Chondrocyte (in vitro differentiated cells): ENCODE measurements at places on chromosomes 4 and X.

- no peak for DNase-seq
Observed at GRCh38 chrX:17814557-17814956, 46.5 kb downstream of the RAI2 start.

DNA sequence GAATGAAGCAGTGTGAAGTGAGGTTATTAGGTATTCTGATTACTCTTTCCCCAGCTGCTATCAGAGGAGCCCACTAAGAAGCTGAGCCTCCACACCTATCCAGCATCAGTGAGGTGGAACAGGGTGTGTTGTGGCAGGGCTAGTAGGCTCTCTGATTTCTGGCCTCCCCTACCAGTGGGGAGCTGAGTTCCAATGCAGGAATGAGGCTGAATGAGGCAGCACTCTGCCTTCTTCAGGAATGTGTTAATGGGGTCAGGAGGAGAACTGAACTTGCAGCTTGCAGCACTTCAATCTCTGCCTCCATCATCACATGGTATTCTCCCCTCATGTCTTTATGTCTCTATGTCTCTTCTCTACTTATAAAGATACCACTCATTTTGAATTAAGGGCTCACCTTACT is 26.9 kb downstream of the SOX3 start:
- DNase-seq = no peak

DNA sequence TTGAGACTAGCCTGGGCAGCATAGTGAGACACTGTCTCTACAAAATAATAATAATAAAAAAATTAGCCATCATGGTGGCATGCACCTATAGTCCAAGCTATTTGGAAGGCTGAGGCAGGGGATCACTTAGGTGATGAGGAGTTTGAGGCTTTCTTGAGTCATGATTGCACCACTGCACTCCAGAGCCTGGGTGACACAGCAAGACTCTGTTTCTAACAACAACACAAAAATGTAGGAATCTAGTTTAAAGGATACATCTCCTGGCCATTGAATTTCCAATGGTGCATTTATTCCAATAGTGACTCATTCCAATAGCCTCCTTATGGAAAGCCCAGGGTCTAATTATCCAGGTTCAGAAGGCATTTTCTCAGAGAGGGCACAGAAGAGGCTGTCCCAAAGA is 21.9 kb upstream of the HERC6 start:
- no peak for DNase-seq

DNA sequence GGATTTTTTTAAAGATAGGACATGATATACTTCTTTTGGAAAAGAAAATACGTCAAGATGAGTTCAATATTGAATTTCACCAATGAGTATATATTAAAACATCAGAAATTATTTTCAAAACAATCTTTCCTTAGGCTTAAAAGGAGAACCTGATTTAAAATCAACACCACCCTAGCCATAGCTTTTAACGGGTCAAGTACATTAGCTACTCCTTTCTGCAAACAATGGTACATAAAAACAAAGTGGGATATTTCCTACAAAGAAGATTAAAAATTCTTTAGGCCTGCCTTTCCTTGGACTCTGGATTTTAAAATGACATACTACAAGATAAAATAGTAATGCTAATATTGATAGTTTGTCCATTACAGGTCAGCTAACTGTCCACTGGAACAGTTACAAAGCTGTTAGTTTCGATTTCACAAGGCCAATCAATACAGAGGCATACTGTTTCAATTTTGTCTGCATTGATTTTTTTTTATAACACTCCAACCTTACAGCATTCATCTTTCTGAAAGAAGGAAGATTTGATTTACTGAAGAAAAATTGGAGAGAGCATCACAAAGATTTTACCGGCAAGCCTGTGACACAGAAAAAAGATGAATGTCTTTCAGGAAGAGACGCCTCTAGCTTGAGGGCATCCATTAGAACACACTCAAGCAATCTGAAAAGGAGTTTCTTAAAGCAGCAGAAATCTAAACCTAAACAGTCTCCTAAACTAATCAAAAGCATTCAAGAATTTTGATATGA is 97.2 kb downstream of the MAB21L2 start:
- no peak for DNase-seq

- DNase-seq = no peak
Observed at GRCh38 chr4:34362654-34363053, 1881.7 kb downstream of the ARAP2 start.

DNA sequence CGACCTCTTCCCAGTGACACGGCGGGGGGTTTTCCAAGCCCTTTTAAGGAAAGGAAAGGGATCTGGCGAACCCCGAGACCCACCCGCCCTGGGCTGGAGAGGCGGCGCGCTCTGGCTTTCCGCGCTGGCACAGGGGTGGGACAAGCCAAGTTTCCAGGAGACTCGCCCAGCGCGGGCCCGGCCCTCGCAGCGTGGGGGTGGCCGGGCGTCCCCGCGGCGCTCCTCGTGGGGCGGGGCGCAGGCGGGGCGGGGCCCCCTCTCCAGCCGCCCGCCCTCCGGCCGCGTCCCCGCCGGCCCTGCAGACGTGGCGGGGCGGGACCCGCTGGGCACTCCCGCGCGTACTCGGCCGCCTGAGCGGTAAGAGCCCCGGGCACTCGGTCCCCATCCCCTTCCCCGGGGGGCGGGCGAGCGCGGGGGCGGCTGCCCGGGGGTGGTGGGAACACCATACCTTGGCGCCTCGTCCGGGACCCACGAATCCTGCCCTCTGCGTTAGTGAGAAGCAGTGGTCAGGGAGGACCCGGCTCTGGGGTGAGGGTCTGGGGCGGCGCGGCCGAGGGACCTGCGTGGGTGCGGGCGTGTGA is at the start of gene FAM114A1:
Gene FAM114A1 (plus strand): TSS at position 329 of the 581 bp plus-strand sequence. CDS start 10,273 bp downstream, outside the sequence.
- peak; percentile 94 for DNase-seq

DNA sequence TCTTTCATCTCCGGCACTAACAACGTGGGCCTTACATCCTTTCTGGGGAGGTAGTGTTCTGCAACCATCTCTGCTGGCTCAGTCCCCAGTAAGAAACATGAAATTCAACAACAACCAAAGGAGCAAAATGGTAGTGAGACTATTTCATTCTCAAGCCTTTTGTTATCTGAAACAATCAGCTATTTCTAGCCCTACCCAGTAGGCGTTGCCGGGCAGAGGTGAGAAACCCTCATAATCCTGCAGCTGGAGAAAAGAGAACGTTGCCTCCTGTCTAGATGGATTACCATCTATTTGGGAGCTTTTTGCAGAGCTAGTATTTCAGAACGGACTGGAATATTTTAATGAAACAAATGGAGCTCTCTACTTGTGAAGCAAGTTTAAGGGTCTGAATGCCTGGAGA is 66.4 kb upstream of the GPR174 start:
- no peak for DNase-seq

DNA sequence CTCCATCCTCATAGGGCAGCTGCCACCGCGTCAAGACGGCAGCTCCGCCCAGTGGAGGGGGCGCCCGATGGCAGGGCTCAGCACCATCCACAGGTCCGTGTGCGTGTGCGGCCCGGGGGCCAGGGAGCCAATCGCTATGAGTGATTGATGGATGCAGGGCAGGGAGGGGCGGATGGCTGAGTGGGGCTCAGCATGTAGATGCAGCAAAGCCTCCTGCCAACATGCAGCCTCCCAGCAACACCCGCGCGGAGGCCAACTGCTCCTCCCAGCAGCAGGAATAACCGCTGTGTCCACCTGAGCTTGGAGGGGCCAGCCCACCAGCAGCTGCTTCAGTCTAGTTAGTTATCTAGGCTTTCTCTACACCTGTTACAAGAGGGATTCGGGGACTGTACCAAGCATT is 77.4 kb downstream of the MTMR1 start:
- peak; percentile 83 for DNase-seq

GRCh38 chr4:9903317-9903716 is 118.0 kb downstream of the SLC2A9 start:
- DNase-seq = no peak

GRCh38 chrX:134712272-134712671 is 54.0 kb upstream of the PLAC1 start:
- no peak for DNase-seq

GRCh38 chr4:7156328-7156727 is 36.0 kb upstream of the SORCS2 start:
- no peak for DNase-seq

DNA sequence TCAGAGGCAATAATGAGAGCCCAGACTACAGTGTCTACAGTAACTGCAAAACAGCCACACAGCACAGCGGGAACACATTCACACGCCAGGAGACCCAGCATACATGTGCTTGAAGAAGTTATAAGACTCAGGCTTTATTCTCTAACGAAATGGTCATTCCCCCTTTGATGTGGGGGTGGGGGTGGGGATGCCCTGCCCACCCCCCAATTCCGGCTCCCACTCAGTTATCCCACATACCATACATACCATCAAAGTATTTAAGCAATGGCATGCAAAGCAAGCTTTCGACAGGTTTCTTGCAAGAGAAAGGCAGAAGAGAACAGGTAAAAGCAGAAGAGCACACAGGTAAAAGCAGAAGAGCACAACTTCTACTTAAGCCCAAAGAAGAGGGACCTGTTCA is 3.6 kb downstream of the MECP2 start:
- no peak for DNase-seq

DNA sequence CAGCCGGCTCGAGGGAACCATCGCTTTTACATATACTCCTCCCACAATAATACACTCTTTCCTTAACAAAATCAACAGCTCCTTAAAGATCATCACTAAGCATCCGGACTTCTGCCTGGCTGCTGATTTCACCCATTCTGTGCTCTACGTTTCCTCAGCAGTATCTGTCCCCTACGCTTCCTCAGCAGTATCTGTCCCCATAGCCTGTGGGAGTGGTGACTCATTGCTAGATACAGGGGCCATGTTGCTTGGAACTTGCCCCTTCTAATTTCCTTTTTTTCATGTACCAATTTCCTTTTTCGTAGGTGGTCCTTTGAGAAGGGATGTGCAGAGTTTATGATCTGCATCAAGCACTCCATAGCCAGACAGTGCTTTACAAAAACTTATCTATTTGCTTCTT is 18.6 kb downstream of the MAP3K15 start:
- no peak for DNase-seq

DNA sequence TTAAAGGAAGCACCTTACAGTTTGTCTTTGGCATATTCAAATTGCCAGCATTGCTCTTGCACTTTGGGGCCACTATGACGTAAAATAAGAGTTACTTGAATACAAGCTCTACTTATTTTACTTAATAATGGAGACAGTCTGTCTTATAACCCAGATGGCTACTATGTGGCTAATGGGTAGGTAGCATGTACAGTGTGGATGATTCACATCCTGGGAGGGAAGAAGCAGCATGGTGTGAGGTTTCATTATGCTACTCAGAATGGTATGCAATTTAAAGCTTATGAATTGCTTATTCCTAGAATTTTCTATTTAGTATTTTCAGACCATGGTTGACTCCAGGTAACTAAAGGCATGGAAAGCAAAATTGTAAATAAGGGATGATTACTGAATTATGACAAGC is 761.8 kb upstream of the ATOH1 start:
- no peak for DNase-seq

- no peak for DNase-seq
Observed at GRCh38 chr4:75671802-75672421, 1.3 kb downstream of the G3BP2 start.

DNA sequence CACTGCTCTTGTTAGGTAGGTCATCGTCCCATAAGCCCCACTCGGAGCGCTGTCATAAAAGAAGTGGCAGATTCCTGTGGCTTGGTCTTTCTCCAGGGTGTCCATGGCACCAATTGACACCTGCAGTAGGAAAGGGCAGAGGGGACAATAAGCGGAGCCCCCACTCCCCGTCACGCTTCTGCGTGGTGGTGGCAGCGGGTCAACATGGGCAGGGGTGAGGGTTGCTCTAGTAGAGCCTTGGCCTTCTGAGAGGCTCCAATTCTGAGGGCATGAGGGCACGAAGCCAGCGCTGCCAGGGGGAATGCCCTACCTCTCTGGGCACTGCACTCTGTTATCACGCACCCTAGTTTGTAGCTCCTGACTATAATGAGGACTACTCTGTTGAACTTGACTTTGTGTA is 90.4 kb downstream of the PHKA2 start:
- DNase-seq = peak; percentile 67

DNA sequence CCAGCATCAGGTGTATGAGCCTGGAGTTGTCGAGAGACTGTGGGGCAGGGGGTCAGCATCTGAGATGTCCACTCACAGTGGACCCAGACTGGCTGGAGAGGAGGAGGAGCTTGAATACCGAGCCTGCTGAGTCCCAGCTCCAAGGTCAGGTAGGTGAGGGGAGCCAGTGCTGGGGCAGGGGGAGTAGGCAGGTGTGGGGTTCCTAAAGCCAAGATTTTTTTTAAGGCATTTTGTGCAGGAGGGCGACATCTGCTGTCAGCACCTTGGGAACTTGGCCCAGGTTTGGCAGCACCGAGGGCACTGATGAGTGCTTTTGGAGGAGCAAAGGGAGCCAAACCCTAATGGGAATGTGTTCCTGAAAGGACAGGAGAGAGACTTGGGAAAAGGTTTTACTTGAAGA is 64.2 kb upstream of the MSANTD1 start:
- DNase-seq = no peak

DNA sequence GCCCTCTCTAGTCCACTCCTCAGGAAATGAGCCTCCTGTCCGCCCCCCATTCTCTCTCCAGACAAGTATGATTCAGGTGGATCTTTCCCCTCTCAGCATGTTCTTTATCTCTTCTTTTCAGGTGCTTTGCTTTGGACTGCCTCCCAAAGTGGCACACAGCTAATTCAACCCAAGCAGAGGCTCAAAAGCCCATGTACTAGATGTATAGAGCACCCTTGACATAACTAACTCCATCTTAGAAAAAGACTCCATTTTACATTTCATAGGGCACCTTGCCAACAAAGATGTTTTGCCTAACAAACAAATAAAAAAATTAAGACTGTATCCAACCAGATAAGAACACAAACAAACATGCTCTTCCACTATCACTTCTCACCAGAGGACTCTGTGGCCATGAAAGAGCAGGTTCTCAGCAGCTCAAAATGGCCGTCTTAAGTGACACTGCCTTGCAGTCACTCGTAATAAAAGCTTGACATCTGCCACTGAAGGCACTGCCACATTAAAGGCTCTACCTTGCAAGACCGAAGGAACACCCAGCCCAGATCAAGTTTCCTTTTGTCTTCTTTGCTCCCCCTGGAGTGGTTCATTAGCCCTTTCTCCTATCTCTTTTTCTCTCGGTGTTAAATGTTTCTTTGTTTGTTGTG is 84.9 kb upstream of the TAB3 start:
- no peak for DNase-seq

- no peak for DNase-seq
Observed at GRCh38 chrX:114715096-114715495, 131.2 kb downstream of the HTR2C start.

GRCh38 chr4:15104825-15105224 is 102.5 kb downstream of the CPEB2 start:
- DNase-seq = no peak
